Fibroblast of the aortic adventitia (primary cell): ENCODE measurements at places on chromosomes 1 and 21. TPM values are rescaled to one million over a fixed set of nuclear protein-coding genes. Genes with fewer than 3 reads are reported as not detected.

The OVAAL gene
- not detected in 2 replicates for total RNA-seq

The ODF2L gene
- 52.4 and 65.9 TPM in 2 replicates for total RNA-seq

The RNU1-4 gene
- total RNA-seq: under 0.01 and 2,882 TPM in 2 replicates

The HSPA6 gene
- total RNA-seq: 0.45 TPM in 1 of 2 replicates, not detected in the other

The SEC16B gene
- total RNA-seq: 1.6 and 4.8 TPM in 2 replicates

The NOTCH2 gene
- 122 and 143 TPM in 2 replicates for total RNA-seq

The NUDT4B gene
- 72.0 and 77.5 TPM in 2 replicates for total RNA-seq

The TNNT2 gene
- total RNA-seq: 0.09 TPM in 1 of 2 replicates, not detected in the other

The COL8A2 gene
- total RNA-seq: 11.0 and 20.9 TPM in 2 replicates

The RPE65 gene
- not detected in 2 replicates for total RNA-seq

The CLDN17 gene
- 0.49 TPM in 1 of 2 replicates, not detected in the other for total RNA-seq

The MIXL1 gene
- total RNA-seq: not detected in 2 replicates

The ZNF697 gene
- 4.4 and 7.3 TPM in 2 replicates for total RNA-seq

The TRAF5 gene
- 9.4 and 20.6 TPM in 2 replicates for total RNA-seq

The HPCAL4 gene
- under 0.01 TPM in 1 of 2 replicates, not detected in the other for total RNA-seq

The PRKAB2 gene
- total RNA-seq: 14.8 and 16.3 TPM in 2 replicates

The OR6K2 gene
- not detected in 2 replicates for total RNA-seq

The KRTAP13-2 gene
- not detected in 2 replicates for total RNA-seq

The PLEKHG5 gene
- 3.8 and 5.1 TPM in 2 replicates for total RNA-seq
